CMK (cell line): ENCODE measurements at places on chromosomes 5 and 9.

- no peak for DNase-seq
Measured at GRCh38 chr5:123097871-123098735, 9.1 kb downstream of the PRDM6 start.

DNA sequence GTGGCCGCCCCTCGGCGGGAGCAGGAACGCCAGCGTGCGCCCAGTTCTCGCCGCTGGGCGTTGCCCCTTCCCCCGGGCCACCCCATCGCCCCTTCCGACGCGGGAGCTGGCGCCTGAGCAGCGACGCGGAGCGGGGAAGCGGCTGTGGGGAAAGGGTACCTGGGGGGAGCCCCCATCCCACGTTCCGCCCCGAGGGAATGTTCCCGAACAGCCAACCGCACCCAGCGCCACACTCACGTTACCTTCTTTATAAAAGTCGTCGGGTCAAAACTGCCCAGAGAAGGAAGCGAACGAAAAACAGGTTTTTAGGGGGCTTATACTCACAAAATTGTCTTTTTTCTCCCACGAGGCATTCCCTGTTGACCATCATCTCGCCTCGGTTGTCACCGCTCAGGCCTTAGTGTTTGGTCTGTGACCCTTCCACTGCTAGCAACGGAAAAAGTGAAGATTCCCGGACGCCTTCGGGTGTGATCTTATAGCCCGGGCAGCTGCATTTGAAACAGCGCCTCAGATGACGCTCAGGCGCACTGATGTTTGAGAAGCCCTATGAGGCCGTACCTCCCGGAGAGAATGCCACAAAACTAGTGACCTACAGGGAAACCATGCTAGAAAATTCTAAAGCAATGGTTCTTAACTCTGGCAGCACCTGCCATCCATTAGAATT is 475 bp upstream of the GOLM1 start:
- DNase-seq = no peak

GRCh38 chr9:104784098-104784497 is 20.2 kb downstream of the NIPSNAP3B start:
- no peak for DNase-seq

GRCh38 chr5:120150770-120151169 is 313.3 kb upstream of the PRR16 start:
- no peak for DNase-seq

DNA sequence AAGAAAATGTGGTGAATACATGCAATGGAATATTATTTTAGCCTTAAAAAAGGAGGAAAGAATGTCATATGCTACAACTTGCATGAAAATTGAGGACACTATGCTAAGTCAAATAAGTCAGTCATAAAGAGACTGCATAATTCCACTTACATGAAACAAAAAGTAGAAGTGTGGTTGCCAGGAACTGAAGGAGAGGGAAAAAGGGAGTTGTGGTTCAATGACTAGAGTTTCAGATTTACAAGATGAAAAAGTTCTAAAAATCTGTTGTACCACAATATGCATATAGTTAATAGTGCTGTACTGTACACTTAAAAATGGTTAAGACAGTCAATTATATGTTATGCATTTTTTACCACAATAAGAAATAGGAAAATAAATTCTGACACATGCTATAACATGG is 95.4 kb downstream of the SLC44A1 start:
- no peak for DNase-seq

DNA sequence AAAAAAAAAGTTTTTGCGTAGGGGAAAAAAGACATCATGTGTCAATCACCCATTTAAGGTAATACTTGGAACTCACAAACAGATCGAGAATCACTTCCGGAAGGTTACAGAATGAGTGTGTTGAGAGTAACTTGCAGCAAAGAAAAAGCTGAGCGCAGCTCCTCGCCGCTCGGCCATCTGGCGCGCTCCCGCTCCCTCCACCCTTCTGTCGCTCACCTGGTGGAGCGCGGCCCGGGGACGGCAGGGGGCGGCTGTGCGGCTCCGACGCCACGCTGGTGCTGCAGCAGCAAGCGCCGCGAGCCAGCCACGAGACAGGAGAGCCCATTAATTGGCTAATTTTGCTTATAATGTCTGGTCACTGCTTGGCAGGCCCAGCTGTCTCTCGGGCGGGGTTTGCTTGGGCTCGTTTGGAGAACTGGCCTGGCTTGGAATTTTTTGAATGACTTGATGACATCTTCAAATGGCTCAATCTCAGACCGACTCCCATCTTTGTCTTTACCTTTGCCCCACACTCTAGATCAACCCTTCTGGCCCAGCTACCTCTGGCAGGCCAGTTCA is 601.8 kb downstream of the CCDC171 start:
- no peak for DNase-seq

DNA sequence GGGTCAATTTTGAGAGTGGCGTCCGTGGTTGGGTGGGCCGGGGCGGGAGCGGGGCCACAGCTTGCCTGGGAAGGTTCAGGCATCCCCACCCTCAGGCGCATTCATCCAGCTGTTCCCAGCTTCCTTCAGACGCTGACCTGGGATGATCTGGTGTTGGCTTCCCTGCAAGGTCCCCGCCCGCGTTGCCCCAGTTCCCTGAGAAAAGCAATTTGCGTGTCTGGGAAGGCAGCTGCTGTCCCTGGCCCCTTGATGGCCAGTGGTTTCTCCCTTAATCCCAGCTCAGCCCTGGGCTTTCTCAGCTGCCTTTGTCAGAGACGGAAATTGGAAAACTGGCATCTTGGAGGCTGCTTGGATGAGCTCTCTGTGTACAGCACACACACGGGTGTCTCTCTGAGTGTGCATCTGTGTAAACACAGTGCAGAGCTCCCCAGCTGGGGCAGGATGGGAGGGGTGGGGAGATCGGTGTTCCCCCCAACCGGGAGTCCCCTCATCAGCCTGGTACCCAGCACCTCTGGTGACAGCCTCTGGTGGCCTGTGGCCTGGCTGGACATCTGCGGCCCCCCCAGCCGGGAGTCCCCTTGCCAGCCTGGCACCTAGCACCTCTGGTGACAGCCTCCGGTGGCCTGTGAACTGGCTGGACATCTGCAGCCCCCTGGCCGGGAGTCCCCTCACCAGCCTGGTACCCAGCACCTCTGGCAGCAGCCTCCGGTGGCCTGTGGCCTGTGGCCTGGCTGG is 94.0 kb downstream of the COL5A1 start:
- no peak for DNase-seq

DNA sequence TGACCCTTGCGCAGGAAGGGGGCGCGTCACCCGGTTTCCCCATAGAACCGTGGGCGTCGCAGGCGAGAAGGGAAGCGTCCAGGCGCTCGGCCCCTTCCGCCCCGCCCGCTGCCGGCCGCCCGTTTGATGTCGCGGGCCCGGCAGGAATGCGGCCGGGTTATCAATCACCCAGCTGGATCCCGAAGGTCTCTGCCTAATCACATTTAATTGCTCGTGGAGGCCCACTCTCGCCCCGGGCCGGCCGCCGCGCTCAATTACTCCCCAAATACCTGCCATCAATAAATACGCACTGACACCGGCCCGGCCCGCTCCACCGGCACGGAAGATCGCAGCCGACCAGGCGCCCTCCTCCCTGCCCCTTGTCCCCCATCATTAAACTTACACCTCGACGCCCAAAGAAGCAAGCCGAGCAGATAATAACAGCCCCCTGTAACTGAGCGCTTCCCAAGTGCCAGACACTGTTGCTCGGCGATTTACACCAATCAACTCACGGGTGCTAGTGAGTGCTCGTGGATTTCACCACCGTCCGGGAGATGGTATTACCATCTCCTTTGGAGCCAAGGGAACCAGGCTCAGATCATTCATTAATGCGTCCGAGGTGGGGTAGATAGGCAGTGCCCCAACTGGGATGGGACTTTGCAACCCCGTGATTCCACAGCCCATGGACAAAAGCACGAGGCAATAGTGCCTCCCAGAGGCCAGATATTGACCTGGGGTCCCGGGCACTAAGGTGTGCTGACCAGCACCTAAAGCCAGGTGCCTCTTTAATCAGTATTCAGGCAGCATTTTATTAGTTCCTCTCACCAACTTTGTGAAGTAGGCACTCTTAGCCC is 11.3 kb downstream of the MSX2 start:
- no peak for DNase-seq

DNA sequence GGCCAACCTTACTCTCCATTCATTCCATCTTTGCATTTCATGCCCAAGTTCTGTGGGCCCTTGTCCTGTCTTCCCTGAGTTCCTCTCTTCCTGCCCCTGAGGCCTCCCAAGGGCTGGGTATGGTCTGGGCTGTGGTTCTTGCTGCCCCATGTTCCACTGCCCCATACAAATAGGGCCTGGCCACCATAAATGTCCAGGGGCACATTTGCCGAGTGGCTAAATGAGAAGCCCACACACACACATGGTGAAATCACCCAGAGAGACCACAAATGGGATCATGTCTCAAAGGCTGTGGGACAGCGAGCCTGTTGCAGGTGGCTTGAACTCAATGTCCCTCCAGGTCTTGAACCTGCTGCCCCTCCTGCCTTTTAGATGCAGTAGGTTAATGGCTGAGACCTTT is 1.2 kb downstream of the TIFAB start:
- DNase-seq = no peak

DNA sequence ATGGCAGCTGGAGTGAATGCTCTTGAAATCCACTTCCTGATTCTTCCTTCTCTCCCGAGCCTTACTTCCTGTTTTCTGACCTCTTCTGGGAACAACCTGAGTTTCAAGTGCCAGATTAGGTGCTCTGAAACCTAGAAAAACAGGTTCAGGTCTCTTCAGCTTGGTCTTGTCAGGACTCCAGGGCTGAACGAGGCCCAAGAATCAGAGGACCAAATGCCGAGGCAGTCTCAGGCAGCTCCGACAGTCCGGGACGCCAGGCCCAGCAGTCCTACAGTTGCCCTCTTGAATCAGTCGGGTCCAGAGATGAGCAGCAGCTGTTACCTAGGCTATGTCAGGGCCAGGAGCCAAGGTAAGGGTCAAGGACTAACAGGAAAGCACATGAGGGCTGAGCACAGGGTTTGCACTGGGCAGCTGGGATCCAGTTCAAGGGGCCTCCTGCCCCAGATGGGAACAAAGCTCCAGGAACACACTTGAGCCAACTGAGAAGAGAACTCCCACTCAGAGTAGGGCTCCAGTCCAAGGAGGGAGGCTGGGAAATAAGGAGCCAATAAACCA is 38.3 kb upstream of the ADRA1B start:
- no peak for DNase-seq

GRCh38 chr5:133341296-133341695 is 271.0 kb downstream of the FSTL4 start:
- no peak for DNase-seq

DNA sequence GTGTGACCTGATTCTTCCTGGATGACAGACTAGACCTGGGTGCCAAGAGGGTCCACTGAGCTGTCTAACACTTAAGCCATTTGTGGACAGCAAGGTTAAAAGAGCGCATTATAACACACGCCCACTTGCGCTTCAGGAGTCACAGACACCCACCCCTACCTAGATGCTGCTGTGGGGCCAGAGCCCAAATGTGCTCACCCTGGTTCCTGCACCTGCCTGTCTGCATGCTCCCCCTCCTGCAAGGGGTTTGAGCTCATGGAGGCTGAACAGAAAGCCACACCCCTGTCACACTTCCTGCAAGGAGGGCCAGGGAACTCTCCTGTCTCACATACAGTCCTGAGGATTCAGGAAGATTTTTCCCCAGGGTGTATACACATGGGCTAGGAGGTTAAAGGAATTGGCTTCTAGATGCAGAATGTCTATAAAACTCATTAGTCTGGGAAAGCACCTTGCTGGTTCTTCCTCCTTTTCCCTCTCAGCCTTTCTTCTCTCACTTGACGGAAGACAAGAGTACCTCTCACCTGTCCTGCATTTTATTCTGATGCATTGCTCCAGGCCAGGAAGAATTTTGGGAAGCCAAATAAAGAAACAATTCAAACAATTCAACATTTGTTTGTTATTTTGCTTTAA is 87.4 kb upstream of the LHFPL2 start:
- no peak for DNase-seq

DNA sequence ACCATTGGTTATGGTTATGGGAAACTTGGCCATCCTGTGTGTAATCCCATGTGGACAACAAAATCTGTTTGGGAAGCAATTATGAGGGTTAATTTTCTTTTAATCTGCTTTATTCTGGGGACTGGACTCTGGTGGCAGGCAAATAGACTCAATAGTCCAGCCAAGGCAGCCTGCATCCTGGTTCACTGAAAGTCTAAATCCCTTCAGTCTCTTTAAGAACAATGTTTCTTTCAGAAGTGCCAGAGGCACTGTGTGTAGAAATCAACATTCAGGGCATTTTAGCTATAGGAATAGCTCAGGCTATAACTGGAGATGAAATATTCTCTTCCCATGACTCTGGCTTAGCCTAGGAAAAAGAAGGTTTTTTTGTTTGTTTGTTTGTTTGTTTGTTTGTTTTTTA is 118.0 kb downstream of the SPATA31D1 start:
- DNase-seq = no peak

DNA sequence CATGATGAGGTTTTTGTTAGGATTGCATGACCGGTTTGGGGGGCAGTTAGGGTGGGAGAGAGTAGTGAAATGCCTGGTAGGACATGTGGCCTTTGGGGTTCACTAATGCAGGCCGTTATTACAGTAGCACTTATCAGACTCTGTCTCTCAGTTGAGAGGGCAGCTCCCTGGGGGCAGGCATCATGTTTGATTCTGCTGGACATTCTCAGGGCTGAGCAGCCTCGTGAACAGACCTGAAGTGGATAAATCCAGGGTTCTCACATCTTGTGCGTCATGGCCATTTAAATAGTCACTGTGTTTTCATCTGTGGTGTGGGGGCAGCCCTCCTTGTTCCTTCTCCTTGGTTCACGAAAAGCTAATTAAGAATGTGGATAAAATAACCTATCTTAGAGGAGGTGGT is 18.9 kb downstream of the KCNN2 start:
- DNase-seq = no peak

DNA sequence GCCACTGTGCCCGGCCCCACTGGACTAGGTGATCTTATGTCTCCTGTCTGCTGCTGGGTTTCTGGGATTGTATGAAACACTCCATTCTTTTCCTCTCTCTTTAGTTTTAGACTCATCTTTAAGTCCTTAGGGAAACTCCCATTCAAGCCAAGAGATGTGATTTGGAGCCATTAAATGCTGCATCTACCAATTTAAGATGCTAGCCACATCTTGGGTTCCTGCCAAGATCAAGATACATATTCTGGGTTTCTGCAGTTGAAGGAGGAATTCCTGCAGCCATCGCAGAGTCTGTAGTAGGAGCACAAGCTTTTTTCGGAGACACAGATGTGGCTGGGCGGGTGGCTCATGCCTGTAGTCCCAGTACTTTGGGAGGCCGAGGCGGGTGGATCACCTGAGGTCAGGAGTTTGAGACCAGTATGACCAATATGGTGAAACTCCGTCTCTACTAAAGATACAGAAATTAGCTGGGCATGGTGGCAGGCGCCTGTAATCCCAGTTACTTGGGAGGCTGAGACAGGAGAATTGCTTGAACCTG is 23.2 kb downstream of the STXBP1 start:
- DNase-seq = no peak

GRCh38 chr5:119355685-119356611 is at the start of gene TNFAIP8:
Gene TNFAIP8 (plus strand): TSS chr5:119356019. CDS start chr5:119356091, 72 bp downstream.
- DNase-seq = no peak
